ENCODE measurements at places on chromosomes 6 and 20.

- DNase-seq, result no peak
These were observed 48.7 kb upstream of the BTN3A2 start for GRCh38 chr6:26316291-26316690.

DNA sequence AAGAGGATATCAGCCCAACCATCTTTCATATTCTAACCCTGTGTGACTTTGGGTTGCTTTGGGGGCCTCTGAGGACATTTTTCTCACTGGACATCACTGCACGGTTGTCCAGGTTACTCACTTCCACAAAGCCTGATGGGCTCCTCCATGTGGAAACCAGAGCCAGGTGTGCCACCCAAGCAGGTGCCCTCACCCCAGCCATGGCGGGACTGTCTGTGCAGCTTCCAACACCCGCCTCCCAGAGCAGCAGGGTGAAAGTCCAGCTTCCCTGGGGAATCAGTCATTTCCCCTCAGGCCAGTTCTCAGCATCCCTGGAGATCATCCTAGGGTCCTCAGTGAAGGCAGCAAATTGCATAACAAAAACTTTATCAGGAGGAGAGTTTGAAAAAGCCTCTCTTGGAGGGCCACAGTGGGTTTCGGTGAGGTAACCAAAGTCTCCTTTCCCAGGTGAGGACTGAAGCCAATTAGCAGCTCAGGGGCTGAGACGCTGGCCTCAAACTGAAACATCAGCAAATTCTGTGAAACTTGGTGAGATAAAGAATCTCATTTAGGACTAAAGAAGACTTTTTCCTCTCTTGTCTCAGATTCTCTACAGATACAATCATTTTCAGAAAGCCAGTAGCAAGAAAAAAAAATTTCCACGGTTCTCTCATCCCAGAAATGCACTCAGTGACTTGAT is 289.6 kb upstream of the CDH4 start:
- no peak for DNase-seq

GRCh38 chr6:136095986-136096385 is 154.1 kb downstream of the MTFR2 start:
- no peak for DNase-seq

GRCh38 chr6:43516367-43516696 is 394 bp downstream of the YIPF3 start:
- DNase-seq, result no peak

DNA sequence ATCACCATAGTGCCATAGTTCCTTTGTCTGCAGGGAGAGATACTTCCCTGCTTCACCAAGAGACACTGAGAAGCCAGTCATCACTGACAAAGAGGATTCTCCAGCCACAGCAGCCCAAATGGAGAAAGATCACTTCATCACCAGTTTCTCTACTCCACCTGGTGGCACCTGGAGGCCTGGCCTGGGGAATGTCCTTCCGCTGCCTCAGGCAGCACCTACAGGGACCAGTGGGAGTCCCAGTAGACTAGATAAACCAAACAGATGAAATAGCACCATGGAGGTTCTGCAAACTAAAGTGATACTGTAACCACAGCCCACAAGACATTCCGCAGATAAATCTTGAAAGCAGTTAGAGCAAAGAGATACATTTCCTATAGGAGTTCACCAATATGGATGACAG is 266.5 kb downstream of the C6orf118 start:
- no peak for DNase-seq

DNA sequence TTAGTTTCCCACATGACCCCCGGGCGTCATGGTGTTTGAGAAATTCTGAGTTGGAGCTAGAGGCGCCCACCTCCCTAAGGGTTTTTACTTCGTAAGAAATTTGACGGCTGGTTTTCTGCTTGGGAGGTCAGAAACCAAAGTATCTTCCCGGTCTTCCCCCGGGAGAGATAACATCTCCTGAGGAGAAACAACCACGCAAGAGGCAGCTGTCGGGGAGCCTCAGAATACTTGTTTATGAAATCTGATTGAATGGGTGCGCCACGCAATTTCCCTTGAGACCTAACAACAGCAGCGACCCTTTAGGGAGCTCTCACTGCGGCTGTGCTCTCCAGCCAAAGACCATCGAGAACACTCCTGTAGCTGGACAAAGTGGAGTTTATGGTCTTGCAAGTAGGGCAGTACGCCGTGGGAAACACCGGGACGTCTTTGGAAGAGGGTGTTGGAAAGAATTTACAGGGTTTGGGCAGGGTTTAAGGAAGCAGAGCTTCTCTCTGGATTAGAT is 608 bp upstream of the EIF2S2 start:
- DNase-seq, result no peak

DNA sequence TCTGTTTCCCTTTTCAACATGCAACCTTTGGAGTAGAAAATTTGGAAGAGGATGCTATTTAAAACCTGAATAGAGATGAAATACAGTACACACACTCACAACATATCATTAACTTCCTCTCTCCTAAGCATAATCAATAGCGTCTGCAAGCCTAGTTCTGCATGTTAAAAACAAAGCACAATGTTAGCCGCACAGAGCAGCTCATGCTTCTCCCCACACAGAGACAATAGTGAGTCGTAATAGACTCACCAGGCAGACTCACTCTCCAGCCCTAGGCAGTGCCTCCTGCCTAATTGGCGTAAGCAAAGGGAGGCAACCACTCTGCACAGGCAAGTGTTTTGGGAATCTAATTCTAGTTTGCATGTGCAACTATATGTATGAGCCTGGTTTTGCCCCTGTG is 45.8 kb upstream of the ARID1B start:
- no peak for DNase-seq

DNA sequence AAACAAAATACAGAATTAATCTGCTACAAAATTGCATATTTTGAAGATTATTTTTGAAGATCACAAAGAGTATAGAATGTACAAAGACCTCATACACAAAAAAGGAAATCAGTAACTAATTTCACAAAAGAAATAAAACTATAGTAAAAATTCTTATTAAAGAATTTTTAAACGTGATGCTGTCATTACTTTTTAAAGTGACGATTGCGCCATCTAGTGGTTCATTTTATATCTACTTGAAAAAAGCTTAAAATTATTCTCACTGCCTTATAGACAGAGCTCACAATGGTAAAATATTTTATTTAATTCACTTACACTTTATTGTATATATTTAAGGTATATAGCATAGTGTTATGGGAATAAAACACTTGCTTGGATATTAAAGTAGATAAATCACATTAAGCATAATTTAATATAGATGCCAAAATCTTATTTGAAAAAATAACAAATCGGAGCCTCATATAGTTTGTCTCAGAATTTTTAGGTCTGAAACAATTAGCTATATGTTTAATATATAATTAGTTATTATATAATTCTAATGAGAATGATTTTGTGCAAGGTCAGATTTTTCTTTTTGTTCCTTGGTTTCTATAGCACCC is 128.8 kb downstream of the PHF3 start:
- DNase-seq, result no peak

GRCh38 chr6:161168281-161168891 is 105.5 kb downstream of the AGPAT4 start:
- DNase-seq, result no peak

- no peak for DNase-seq
These were observed 6.4 kb downstream of the SLC22A2 start for GRCh38 chr6:160252073-160252813.
